T1000 (cell line): ENCODE measurements at places on chromosomes 6 and 20.

- DNase-seq = peak; percentile 55
These were observed 26.9 kb downstream of the SPATA2 start for GRCh38 chr20:49888212-49889000.

DNA sequence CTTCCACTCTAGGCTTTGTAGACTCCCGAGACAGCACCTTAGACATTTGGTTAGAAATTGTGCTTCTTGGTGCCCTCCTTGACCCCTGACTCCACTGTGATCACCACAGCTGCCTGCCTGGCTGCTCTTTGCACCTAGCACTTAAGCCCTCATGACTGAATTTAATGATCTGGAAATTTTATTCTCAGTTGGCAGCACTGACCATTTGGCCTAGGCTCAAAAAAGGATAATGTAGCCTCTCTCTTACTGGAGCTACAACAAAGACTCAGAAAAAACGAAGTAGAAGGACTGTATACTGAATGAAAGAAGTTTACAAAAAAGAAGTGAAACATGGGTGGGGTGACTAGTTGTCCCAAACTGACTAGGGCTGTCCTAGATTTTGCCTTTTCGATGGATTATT, 11.3 kb upstream of the ABRACL start:
- no peak for DNase-seq

DNA sequence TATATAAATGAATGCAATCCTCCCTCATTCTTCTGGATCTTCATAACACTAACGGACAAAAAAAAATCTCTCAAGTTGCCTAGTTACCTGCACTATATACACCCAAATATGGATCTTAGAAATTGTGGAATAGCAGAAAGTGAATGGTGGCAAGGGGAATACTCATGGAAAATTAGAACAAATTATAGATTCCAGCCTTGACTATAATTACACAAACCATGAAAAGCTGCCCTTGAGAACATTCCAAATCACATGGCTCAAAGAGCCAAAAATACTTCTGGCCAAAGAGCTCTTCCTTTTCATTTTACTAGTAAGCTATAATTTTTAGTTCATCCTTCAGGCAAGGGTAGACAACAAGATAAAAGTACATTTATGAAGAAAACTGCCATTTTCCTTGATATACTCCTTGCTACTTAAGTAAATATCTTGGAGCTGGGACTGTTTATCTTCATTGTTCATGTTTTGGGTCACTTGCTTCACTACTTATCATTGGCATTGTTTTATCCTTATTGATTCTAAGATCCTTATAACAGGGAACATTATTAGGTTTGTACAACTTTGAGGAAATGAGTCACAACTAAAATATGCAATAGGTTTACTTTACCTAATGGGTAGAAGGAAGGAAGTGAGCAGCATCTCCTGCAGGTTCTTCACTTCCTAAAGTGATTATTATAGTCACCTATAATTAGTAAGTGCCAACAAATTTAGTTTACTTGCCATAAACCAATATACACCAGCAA, 6.4 kb upstream of the MTRES1 start:
- DNase-seq = no peak

- peak; percentile 83 for DNase-seq
These were observed at the start of gene CD24 for GRCh38 chr6:106974336-106974998. Gene CD24, minus strand, starts transcription at chr6:106974729. Its CDS starts 83 bp downstream, at chr6:106974646.

DNA sequence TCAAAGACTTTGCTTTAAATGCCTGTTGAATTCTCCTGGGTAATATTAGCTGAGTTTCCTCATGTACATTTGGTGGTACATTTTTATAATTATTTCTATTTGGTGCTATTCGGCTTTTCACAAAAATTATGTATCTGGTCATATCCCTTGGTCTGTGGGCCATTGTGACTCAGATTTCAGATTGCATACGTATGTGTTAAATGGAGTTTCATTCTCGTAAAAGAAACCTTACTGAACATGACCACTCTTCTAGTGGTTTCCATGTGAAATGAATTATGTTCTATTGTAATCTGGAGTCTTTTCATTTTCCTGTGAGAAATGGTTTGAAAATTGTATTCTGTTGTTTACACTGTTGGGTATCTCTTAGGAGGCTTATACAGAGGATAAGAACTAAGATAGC, 386.2 kb upstream of the FLRT3 start:
- DNase-seq = no peak

GRCh38 chr20:9177278-9177677, 108.4 kb downstream of the PLCB4 start:
- no peak for DNase-seq

GRCh38 chr6:7468382-7469081, 72.9 kb upstream of the DSP start:
- peak; percentile 28 for DNase-seq

GRCh38 chr6:3270258-3270657, 11.5 kb downstream of the PSMG4 start:
- DNase-seq = no peak

DNA sequence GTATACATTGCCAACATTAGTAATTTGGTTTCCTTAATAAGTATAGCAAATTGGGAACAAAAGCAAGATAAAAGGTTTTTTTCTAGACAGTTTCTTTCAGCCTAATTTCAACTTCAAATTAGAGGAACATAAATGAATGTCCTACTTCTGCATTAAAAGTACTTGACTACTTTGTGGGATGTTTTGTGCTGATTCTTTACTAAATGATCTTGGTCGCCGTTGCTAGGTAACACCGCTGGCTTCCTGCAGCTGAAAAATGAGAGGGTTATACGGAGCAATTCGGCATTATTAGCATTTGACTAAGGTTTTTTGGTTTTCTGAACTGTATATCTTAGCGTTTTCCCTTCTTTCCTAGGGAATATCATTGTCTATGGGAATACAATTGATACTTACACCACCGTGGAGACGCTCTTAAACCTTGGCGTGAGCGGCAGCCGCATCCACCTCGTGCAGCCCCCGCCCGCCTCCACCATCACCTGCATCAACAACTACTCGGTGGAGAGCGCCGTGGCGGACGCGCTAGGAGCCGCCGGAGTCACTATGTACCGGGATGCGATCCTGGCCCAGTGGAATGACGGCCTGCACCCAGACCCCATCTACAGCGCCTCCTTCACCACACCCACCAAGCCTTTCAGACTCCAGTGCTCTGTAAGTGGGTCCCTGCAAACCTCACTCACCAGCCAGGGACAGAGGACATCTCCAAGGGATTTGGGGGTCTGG, 90.9 kb upstream of the INSM1 start:
- DNase-seq = no peak

GRCh38 chr20:16062661-16063581, 510.3 kb downstream of the KIF16B start:
- DNase-seq = no peak

DNA sequence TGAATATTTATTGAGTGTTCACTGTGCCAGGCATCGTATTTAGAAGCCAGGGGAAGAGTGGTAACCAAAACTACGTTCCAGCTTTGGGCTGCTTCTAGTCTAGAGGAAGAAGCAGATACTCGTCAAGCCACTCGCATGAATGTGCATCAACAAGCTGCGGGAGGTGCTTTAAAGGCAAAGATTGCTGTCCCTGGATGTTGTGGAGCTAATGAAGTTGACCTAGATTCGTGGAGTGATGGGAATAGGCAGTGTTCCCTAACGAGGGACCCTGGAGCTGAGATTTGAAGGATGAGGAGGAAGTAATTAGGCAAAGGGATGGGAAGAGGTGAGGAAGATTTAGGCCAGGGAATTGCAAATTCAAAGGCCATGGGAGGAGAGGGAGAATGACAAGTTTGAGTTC, 118.9 kb downstream of the TMEM170B start:
- no peak for DNase-seq

GRCh38 chr6:12393100-12393499, 102.9 kb downstream of the EDN1 start:
- no peak for DNase-seq

DNA sequence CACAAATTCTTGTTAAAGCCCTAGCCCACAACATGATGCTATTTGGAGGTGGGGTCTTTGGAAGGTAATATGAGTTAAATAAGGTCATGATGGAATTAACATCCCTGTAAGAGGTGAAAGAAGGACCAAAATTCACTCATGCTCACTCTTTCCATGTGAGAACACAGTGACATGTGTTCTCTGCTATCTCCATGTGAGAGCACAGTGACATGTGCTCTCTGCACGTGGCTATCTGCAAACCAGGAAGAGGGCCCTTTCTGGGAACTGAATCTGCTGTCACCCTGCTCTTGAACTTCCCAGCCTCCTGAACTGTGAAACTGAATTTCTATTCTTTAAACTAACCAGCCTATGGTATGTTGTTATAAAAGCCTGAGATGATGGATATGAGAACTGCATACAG, 1159.4 kb upstream of the ADGRB3 start:
- DNase-seq = no peak

DNA sequence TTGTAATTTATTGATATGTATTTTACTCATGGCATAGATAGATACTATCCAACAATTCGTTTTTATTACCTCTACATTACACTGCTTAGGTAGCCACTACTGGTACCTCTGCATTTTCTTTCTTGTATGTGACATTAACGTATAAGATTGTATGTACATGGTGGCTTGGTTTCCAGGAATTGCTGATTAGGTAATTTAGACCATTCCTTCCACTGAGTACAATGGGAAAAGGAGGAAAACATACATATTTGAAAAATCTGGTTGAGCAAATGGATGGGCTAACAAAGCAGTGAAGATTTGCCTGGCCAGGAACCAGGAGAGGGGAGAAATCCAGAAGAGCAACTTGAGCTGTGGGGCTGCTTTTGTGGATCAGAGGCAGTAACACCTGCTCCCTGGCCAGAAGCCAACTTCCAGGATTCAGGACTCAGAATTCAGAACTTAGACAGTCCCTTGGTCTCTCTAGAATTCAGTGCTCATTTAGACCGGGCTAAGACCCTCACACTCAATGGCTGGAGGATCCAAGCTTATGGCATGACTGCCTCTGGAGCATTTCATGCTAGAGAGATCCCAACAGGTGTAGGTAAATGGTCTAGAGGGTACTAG, 17.9 kb upstream of the MICB start:
- DNase-seq = no peak

DNA sequence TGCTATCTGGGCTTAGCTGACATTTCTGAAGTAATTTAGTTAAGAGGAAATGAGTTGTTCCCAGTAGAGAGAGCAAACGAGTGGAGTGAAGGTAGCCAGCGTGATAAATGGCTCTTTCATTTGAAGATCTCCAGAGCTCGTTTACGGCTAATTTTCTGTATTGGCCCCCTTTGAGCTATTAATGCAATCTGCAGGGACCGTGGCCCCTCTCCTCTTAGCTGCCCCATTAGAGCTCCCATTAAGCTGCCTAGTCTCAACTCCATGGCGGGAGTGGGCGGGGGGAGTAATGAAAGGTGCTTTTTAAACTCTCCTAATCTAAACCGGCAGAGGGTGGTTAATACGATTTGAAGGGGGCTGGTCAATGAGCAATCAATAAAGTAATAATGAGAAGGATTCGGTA, 12.5 kb downstream of the TFAP2B start:
- DNase-seq = no peak

GRCh38 chr6:145372671-145373151, 362.6 kb downstream of the EPM2A start:
- no peak for DNase-seq

DNA sequence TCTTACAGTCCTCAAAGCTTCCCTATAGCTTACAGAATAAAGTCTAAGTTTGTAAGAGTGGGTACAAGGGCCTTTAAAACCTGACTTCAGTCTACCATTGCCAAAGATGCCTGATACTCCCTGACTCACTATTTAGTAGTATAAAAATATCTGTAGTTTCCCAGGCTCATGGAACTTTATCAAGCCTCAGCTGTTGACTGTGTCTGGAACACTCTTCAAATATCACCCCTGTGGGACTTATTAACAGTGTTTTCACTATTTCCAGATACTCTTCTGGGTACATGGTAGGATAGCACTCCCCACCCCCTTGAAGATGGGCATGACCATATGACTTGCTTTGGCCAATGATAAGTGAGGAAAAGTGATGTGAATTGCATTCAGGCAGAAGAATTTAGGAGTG, 105.3 kb upstream of the TENT5A start:
- DNase-seq = no peak
